Fibroblast of skin of right quadriceps (primary cell): ENCODE measurements at places on chromosomes 6 and 20.
A peak's percentile ranks its signal among the peaks of the same experiment; 100 is the strongest.

GRCh38 chr6:27838945-27839625, 73.1 kb downstream of the OR2B2 start:
- DNase-seq, result no peak

DNA sequence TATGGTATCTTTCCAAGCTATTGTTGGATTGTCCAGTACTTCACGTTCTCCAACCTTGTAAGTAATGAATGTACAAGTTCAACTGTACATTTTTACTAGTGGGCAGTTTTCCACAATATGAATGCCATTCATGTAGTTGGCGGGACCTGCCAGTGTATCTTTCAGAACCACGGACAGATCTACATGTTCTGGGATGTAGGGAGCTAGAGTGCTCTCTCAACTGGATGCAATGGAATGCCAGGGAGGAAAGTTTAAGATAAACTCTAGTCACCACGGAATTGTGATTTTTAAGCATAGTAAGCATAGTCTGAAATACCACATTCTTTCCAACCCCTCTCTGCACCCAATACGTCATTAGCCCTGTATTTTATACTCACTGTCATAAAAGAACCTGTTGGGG, 21.5 kb upstream of the HLA-C start:
- peak; percentile 31 for DNase-seq

DNA sequence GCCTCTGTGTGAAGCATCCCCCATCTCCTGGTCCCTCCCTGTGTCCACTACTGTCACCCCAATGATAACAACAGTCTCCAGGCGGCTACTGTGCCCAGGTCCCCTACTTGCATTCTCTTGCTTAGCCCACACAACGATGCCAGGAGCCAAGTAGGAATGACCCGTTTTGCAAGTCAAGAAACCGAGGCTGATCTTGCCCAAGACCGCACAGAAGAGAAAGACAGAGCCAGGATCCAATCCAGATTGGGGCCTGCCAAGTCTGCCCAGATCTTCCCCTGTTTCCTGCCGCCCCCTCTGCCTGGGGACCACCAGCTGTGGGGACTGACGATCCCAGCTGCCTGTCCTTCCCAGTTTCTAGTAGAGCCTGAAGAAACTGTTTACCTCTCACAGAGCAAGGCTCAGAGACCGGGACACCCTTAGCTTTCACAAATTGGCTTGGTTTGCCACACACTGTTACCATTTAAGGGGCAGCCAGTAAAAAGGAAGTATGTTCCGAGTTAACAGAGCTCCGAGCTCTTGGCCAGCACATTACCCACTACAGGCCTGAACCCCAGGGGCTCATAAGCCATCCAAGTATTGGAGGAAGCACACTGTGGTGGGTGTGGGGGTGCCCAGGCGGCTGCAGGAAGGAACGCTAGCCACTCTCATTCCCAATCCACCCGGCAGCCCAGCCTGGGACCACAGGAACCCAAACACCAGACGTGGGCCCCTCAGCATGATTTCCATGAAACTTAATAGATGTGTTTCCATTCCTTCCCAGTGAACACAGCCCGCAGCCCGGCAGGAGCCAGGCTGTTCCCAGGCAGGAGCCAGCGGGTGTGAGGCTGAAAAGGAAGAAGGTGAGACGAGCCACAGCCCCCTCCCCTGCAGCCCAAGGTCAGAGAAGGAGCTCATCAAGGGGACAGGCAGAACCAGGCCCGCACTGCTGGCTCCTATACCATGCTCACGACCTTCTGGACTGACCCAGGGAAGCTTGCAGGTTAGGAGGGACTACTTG, 7.9 kb downstream of the KIAA1755 start:
- no peak for DNase-seq

DNA sequence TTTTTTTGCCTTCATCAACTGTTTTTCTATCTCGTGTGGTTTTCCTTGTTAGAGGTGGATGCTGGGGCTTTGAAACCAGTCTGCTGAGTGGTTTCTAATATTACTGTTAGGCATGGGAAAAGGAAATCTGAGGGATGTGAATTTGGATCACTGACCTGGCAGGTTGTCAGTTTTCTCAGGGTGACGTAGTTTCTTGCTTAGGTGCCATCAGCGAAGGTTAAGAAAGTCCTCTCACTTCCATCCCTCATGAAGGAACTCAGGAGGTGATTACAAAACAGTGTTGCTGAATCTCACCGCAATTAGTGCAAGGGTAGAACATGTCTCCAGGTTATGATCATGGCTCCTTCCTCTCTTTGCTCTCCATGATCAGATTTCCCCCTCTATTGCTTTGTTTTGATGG, 135.9 kb downstream of the SOX4 start:
- DNase-seq, result no peak

- no peak for DNase-seq
Measured at GRCh38 chr6:38364775-38365174, 275.0 kb downstream of the BTBD9 start.

DNA sequence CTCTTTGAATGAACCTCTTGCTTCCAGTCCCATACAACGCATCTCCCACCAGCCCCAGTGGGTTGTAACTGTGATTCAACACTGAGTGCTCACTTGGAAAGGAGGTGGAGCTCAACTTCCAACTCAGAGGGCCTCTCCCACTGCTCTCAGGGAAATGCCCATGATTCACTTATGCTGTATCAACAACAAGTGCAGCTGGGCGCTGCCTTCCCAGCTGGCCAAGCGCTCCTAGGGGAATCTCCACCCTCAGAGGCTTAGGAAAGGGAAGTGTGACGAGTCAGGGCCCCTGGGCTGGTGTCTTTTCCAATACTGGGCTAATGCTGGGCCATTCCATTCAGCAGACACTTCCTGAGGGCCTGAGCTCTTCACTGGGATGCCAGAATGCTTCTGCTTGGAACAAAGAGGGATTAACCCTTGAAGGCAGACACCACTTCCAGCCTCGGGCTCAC, 8.1 kb upstream of the OCSTAMP start:
- DNase-seq, result peak; percentile 68

- no peak for DNase-seq
Measured at GRCh38 chr20:47668313-47669151, 116.7 kb downstream of the SULF2 start.

DNA sequence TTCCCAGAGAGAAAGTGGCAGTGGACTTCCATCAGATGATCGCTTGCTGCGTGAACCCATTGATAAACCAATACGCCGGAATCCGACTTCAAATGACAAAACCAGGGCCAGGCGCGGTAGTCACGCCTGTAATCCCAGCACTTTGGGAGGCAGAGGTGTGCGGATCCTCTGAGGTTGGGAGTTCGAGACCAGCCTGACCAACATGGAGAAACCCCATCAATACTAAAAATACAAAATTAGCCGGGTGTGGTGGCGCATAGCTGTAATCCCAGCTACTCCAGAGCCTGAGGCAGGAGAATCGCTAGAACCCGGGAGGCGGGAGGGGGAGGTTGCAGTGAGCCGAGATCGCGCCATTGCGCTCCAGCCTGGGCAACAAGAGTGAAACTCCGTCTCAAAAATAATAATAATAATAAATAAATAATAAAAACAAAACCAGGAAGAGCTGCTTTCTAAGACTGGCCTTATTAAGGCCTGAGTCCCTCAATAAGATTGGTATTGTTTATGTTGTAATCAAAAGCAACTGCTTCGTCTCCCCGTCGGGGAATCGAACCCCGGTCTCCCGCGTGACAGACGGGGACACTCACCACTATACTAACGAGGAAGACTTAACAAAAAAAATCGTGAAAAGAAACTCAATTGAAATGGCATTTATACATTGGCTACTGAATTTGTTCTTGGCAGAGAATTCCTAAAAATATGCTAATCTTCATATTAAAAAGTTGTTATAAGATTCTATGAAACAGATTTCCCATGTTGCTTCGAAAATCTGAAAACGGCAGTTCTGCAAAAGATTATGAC, 110.2 kb upstream of the ZNF184 start:
- DNase-seq, result peak; percentile 65

GRCh38 chr6:23754197-23754596, 371.8 kb upstream of the NRSN1 start:
- DNase-seq, result no peak

- peak; percentile 78 for DNase-seq
Measured at GRCh38 chr6:20906945-20907344, 372.7 kb downstream of the CDKAL1 start.

DNA sequence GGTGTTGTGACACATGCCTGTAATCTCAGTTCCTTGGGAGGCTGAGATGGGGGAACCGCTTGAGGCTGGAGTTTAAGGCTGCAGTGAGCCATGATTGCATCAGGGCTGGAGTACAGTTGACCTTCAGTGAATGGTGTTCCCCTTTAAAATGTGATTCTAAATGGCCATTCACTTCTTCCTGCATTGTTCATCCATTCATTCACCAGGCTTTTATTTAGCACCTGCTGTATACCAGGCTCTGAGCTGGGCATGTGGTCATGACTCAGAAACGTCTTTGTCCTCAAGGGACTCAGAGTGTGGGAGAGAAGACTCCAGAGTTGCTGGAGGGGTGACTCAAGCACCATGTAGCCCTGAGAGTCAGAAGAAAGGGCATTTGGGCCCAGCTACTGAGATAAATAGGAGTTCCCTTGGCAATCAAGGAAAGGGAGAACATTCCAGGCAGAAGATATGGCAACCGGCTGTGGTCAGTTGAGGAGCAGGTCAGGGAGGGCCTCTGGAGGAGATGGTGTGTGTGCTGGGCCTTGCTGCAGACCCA, 101.1 kb downstream of the DLGAP4 start:
- DNase-seq, result peak; percentile 8

GRCh38 chr6:109002051-109002697, 92.5 kb downstream of the SESN1 start:
- DNase-seq, result no peak

GRCh38 chr20:40192081-40192480, 497.0 kb downstream of the MAFB start:
- no peak for DNase-seq

DNA sequence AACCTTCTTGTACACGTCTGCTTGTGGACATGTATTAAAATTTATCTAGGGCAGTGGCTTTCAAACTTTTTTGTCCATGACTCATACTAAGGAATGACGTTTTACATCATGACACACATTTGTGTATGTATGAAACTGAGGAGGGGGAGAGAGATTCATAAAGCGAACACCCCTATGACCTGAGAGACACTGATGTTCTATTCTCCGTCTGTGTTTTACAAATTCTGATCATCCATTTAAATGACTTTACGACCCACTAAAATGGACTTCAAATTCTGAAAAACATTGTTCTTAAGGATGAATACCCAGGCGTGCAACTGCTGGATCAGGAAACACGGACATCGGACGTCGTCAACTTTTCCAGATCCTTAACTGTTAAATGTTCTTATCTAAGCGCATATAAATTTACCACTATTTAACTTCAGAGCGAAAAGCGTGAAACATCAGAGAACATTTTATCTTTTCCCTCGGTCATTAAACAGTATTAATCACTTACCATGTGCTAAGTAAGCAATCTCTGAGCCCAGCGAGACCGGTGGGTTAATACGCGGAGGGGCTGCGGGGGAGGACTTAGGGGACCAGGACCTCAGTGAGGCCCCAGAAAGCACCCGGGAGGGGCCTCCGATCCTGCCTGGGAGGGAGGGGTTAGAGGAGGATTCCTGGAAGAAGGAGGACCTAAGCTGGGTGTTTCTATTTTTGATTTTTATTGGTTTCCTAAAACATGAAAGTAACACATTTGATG, 1.2 kb downstream of the PLAGL1 start:
- DNase-seq, result peak; percentile 74

GRCh38 chr6:131164506-131164905, 29.2 kb downstream of the AKAP7 start:
- no peak for DNase-seq

DNA sequence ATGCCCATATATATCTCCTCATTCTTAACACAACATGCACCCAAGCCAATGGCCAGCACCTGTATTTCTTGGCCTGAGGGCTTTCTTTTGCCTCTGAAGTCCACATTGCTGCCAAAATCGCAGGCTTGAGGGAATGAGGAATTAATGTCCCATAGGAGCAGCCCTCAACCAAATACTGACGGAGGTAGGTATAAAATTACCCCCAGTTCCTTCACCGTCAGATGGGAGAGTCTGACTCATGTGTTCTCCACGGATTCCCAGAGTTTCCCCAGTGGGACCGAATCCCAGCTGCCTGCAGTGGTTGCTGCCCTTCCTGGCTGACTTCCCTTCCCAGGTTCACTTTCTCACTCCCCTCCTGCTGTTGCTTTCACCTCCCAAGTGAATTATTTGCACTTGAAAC, 602.2 kb upstream of the NOX3 start:
- DNase-seq, result no peak

DNA sequence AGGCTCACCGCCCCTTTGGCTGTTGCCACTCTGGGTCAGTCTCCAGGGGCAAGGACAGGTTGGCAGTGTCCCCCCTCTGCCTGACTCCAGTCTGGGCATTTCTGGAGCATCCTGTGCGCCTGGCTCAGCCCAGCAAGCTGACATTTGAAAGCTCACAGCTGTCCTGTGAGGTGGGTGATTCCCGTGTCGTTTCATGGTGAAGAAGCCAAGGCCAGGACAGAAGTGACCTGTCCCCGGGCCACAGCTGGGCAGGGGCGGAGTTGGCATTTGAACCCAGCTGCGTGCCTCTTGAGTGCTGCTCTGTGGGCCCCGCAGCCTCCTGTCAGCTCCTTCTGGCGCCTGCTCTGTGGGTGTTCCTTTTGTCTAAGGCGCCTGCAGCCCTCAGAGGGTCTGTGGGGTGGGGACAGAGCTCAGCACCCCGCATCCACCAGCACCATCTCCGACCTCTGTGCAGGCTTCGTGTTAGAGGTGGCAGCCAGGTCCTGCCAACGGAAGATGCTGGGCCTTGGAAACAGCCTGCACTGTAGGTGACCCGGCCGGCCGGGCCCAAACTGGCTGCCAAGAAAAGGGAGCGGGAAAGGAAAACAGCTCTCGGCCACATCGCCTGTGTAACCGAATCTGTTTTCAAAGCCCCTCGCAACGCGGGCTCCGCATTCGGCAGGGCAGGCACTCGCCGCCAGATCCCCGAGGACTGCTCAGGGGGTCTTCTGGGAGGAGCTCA, 5.8 kb upstream of the GATA5 start:
- DNase-seq, result no peak

- no peak for DNase-seq
Measured at GRCh38 chr20:10042086-10042485, 7.3 kb downstream of the ANKEF1 start.

DNA sequence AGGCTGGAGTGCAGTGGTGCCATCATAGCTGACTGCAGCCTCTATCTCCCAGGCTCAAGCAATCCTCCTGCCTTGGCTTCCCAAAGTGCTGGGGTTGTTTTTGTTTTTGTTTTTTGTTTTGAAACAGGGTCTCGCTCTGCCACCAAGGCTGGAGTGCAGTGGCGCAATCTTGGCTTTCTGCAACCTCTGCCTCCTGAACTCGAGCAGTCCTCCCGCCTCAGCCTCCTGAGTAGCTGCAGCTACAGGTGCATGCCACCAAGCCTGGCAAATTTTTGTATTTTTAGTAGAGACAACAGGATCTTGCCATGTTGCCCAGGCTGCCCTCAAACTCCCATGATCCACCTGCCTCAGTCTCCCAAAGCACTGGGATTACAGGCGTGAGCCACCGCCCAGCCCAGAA, 4.2 kb downstream of the C6orf132 start:
- DNase-seq, result no peak
